ENCODE measurements at places on chromosomes 12 and 14.

GRCh38 chr14:100885617-100886016 lies 17.9 kb downstream of the RTL1 start:
- no peak for DNase-seq

GRCh38 chr12:104569346-104570173 lies 112.8 kb downstream of the CHST11 start:
- no peak for DNase-seq

- no peak for DNase-seq
Measured at GRCh38 chr12:29545102-29545467, 47.6 kb upstream of the OVCH1 start.

DNA sequence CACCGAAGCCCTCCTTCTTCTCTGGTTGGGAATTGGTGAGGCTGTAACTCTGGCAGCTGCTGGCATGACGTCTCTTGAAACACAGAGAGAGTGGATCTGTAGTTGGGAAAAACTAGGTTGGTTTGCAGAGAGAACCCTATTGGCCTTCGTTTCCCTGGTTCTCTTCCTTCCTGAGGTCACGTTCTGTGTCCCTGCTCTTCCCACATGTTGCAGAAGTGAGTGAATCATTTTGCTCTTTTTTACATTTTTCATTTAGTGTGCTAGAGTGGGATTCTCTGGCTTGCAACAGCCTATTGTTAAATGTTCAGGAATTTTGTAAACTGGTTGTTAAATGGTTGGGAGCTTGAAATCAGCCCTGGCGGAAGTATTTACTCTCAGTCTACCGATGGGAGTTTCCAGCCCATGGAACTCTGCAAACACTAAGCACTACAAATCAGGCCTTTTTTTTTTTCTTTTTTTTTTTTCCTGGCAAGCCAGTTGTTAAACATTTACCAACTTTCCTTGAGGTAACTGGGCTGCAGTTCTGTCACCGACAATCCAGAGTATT lies 26.8 kb upstream of the CKAP4 start:
- no peak for DNase-seq

GRCh38 chr12:46958599-46959290 lies 120.7 kb upstream of the PCED1B start:
- no peak for DNase-seq

GRCh38 chr12:57869298-57869926 lies 22.9 kb upstream of the CTDSP2 start:
- no peak for DNase-seq

DNA sequence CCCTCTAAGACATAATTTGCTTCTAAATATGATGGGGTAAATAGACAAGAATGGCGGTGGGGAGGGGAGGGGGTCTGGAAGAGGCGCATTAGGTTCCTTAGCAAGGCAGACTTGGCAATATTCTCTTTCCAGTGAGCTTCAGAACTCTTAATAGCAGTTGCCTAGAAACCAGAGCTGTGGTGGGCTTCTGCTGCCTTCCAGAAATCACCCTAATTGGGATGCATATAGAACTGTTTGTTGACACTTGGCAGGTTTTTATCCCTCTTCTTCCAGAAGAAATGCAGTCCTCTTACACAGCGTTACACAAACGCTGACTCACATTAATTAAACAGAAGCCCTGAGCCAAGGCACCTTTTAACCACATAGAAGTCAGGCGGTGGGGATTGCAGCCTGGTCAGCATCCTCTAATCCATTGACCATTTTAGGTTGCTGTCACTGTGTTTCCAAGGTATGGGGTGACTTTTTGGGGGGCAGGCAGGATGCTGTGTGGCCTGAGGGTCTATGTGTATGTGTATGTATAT lies 114.1 kb downstream of the CCDC60 start:
- DNase-seq = no peak

GRCh38 chr12:15404485-15404884 lies 82.2 kb downstream of the PTPRO start:
- no peak for DNase-seq

DNA sequence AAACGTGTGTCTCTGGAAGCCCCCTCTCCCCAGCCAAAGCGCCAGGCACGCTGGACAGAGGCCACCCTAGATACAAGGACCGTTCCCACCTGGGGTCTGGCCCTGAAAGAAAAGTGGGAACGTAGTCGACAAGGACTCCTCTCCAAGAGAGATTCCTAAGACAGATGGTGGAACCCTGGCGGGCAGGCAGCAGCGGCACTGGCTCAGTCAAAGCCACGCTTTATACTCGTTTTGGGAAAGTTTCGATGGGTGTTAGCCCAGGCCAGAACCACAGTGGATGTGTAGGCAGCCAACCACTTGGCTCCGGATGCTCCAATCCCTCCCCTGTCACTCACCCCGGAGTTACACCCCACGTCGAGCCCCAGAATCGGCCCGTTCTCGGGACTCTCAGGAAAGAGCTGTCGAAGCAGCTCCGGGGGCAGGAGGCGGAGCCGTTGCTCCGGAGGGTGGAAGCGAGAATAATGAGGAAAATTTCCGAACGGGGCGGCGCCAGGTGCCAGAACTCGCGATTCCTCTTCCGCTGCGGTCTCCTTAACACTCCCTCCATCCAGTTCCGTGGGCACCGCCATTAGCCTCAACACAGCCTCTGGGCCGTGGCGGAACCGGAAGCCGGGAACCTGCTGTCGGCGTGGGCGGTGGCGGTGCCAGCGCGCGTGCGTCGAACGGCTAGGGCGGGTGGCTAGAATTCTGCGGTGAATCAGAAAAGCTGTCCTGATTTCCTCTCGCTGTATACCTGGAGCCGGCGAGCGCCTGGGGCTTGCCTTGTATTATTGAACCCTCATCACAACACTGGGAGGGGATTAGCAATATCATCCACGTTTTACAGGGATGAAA lies at the start of gene BCDIN3D:
Gene BCDIN3D, minus strand, starts transcription at position 588 of the 834 bp plus-strand sequence. Its CDS starts 19 bp downstream, at position 569.
- DNase-seq = peak; percentile 91

GRCh38 chr14:74945261-74945851 lies 10.0 kb downstream of the PGF start:
- DNase-seq = no peak

DNA sequence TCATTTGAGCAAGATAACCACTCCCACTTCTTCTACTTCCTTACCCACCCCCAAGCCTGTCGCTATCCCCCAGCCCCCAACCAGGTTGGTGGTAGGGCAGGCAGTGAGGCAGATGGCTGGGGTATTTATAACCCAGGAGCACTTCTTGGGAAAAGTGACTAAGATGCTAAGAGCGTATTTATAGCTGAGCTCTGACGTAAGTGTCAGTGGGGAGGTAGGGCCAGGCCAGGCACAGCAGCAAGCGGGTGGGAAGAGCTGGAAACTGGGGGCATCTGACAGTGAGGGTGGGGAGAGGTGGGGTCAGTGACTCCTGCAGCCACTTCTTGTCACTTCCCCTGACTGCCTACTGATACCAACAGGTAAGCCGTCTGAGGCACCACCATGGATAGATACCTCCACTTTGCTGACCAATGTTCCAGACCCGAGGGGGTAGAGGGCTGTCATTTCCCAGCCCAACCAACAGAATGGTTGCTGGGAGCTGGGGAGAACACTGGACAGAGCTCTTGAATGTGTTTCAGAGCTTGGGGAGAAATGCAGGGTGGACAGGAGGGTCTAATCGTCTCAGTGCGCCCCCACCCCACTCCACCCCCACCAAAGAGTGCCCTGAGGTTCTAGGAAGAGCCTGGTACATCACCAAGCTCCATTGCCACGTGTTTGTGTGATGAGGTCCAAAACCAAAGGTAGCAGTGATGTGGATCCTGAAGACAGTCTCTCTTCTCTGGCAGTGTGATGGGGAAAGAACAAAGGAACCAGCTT lies 2.7 kb upstream of the INHBE start:
- DNase-seq = peak; percentile 46

DNA sequence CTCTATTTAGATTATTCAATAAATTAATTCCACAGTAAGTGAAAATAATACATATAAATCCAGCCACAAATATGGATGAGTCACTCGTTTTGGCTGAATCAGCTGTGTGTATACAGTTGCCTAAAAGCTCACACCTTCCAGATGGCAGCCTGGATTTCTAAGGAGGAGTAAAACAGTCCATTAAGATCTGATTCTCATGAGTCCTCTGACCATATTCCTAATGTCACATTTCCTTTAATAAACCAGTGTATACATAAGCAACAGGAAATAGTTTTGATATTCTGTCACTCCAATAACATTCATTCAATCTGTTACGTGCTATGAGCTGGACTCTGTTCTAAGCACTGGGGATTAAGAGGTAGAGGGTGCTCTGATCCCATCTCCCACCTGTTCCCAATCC lies 21.8 kb downstream of the MDM1 start:
- DNase-seq = no peak

GRCh38 chr12:15897433-15897832 lies 13.7 kb upstream of the DERA start:
- DNase-seq = no peak

- no peak for DNase-seq
Measured at GRCh38 chr12:121719926-121720414, 7.4 kb downstream of the TMEM120B start.

DNA sequence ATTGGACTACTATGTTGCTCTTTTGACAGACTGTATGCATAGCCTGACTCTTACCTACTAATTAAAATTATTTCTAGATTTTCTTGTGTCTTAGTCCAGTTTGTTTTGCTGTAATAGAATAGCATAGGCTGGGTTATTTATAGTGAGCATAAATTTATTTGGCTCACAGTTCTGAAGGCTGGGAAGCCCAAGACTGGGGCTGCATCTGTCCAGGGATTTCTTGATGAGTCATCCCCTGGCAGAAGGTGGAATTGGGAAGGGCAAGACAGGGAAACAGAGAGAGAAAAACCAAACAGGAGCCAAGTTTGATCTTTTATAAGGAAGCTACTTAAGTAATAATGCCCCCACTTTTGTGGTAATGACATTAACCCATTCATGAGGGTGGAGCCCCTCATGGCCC lies 759.2 kb upstream of the LRFN5 start:
- no peak for DNase-seq

GRCh38 chr12:57837864-57838562 lies 8.5 kb downstream of the CTDSP2 start:
- DNase-seq = no peak

- DNase-seq = no peak
Measured at GRCh38 chr12:92064422-92064821, 81.2 kb downstream of the BTG1 start.

GRCh38 chr14:90575336-90575735 lies 178.5 kb downstream of the CALM1 start:
- DNase-seq = no peak

GRCh38 chr14:73809391-73809790 lies 42.2 kb upstream of the PTGR2 start:
- DNase-seq = no peak

GRCh38 chr12:119479121-119479561 lies 114.4 kb upstream of the TMEM233 start:
- no peak for DNase-seq

GRCh38 chr14:75297411-75298040 lies 18.9 kb downstream of the FOS start:
- DNase-seq = no peak

DNA sequence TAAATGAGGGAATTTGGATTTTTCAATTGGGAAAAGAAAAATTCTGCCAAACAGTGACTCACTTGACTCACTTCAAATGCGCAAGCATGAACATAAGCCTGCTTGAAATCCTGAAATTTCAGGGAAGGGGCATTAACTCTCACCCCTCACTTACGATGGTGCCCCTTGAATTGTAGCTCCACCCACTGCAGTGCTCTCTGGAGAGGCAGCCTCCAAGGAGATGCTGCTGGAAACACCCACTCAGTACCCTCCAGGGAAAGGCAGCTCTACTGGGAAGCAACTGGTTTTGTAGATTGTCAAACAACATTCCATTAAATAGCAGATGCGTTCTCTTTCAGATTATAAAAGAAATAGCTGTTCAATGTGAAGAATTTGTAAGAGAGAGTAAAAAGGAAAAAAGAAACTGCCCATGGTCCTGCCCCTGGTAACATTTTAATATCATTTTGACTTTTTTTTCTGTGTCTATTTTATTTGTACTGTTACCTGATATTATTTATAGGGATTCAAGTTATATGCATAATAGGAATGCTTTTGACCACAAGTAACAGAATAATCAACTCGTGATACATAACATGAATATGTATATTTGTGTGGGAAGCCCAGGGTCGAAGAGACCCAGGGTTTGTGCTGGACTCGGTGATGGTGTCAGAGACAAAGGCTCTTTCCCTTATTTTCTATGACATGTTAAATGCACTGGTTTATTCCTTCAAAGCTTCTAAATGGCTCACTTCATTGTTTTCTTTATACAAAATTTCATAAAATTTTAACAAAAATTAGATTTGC lies 31.1 kb upstream of the TMEM132C start:
- DNase-seq = no peak

GRCh38 chr14:51318813-51319597 lies 79.0 kb downstream of the TMX1 start:
- DNase-seq = no peak

DNA sequence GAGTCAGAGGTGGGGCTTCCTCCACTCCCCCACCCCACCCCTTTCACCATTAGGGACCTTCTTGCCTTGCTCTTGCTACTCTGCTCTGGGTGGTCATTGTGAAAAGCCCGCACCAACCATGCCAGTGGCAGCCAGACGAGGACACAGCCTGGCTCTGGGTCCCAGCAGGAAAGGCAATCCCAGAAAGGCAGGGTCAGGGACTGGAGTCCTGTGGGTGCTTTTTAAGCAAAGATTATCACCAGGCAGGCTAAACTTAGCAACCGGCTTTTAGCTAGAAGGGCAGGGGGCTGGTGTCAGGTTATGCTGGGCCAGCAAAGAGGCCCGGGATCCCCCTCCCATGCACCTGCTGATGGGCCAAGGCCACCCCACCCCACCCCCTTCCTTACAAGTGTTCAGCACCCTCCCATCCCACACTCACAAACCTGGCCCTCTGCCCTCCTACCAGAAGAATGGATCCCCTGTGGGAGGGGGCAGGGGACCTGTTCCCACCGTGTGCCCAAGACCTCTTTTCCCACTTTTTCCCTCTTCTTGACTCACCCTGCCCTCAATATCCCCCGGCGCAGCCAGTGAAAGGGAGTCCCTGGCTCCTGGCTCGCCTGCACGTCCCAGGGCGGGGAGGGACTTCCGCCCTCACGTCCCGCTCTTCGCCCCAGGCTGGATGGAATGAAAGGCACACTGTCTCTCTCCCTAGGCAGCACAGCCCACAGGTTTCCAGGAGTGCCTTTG lies 1.2 kb upstream of the GAPDH start:
- no peak for DNase-seq

DNA sequence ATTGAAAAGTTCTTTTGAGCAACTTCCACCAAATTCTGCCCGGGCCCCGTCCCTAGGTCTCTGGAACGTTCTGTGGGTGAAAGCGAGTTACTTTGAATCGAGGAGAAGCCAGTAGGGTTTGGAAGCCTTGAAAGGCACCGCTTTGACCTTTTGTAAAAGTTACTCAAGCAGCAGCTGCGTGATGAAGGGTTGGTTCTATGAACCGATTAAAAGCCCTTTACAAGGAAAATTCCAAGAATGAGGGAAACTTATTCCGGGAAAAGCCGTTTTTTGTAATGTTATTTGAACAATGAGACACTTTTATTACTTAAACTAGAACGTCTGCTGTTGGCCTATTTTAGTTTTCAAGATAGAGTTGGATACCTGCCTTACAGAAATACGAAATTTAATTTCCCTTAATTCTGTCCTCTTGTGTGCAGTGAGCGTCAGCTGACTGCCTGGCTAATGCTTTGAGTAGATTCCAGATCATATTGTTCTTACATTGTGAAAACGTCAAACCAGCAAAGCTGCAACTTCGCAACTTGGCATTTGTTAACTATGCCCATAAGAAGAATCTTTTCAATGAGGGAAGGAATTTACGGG lies 906 bp downstream of the LARP4 start:
- no peak for DNase-seq

- no peak for DNase-seq
Measured at GRCh38 chr14:76891391-76891790, 65.2 kb downstream of the LRRC74A start.

- no peak for DNase-seq
Measured at GRCh38 chr12:43982544-43982943, 146.7 kb downstream of the TMEM117 start.

Data from stimulated activated CD4-positive, alpha-beta T cell treated with anti-CD3 and anti-CD28 coated beads, TNF-alpha, amount 100 ng/mL, for 24 hours (primary cell).